ENCODE measurements at places on chromosomes 16 and 17.

GRCh38 chr17:73126716-73127473 is 34.4 kb upstream of the SLC39A11 start:
- no peak for DNase-seq

- peak; percentile 57 for DNase-seq
Measured at GRCh38 chr16:69338557-69339288, 641 bp downstream of the COG8 start.

DNA sequence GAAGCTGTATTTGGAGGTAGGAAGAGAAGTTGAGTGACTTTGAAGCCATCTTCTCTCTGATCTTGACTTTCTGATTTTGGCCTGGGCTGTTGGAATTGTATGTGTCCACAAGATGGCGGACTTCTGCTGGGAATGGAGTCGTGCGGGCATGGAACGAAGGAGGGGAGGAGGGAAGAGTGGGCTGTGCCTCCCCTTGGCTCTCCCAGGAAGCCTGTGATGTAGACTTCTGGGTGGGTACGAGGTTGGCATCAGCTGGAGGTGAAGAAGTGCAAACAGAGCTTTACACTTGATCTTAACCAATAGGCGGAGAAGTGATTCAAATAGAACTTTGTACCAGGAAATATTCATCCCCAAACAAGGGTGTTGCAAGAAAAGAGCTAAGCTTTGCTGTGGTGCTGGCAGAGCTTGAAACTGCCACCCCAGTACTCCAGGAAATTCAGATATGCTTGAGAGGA is 7.4 kb upstream of the TMEM220 start:
- peak; percentile 79 for DNase-seq

- no peak for DNase-seq
Measured at GRCh38 chr16:66690106-66690847, 6.3 kb downstream of the CMTM4 start.

DNA sequence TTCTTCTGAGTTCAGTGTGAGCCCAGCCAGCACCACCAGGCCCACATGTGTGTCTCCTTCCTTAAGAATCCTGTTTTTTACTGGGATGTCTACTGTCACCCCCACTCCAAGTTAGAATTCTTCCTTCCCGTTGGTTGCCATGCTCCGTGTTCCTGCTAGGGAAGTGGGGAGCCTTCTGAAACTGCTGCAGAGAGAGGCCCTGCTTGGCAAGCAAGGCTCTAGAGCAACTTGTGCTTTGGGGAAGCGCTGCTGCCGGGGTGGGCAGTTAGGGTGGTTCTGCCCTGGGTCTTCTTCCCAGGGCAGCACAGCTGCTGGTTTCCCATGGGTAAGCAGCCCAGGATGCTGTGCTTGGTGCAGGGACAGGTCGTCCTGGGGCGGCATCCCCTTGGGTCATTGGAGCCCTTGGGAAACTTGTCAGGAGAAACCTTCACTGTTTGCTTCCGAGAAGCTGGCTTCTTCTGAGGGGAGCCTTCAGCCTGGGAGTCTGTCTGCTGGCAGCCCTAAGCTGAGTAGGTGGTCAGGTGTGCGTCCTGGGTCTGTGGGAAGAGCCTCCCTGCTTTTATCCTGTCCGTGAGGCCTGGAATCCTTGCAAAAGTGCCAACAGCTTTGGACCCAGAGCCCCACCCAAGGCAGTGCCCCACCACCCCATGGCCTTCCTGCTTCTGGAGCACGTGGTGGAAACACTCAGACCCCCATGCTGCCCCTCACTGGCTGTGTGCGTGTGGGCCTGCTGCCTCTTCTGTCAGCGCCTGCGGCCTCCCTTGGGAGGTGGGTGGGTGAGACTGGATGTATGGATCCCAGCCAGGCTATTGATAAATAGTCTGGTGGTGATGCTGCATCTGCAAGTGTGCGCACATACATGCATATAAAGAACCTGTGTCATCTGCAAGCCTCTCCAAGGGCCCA is 71.8 kb downstream of the PLD6 start:
- no peak for DNase-seq

GRCh38 chr16:87133112-87133850 is 183.9 kb downstream of the C16orf95 start:
- no peak for DNase-seq

DNA sequence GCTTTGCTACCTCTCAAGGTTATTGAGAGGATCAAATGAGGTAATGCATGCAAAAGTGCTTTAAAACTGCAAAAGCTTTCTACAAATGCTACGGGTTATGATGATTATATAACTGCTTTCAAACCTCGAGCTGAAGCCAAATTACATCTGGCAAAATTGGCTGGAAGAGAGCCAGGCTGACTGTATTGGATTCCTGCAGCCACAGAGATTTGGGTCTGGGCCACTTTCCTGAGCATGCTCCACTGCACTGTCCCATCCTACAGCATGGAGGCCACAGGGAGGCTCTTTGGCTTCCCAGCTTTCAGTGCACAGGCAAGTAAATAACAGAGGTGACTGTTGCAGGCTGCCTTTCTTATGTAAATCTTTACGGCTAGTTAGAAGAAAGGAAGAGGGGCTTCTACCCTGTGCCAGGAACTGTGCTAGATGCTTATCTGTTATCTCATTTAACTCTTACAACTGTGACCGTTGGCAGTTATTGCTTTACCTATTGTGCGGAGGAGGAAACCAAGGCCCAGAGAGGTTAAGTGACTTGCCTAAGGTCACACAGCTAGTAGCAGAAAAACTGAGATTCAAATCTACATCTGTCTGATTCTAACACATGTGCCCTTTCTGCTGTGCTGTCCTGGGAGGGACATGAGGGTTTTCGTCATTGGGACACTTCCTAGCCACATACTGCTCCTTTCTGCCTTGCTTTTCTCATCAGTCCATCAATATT is 121.8 kb downstream of the SPACA3 start:
- DNase-seq = no peak

DNA sequence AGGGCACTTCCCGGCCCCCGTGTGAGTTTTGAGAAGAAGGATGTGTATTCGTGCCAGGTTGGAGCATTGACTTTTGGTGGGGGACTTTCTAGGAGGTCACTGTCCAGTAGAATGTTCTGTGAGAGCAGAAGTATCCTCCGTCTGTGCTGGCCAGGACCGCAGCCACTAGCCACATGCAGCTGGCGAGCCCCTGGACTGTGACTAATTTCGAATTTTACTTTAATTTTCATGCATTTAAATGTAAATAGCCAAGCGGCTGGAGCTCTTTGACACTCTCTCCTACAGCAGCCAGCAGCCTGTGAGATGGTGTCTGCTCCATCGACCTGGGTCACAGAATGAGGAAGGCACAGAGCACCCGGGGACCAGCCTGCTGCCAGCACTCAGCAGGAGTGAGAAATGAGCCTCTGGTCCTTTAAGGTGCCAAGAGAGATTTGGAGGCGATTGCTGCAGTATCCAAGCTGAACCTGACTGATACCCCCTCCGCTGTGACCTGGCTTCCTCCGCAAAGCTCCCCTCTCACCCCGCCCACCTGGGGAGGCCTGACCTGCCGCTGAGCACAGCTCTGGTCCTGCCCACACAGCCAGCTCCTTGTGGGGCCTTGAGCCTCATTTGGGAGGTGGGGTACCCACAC is 7.8 kb downstream of the ATP2A3 start:
- DNase-seq = no peak

GRCh38 chr17:17388657-17389496 is 85.7 kb downstream of the NT5M start:
- no peak for DNase-seq

GRCh38 chr17:30199600-30199999 is 35.9 kb downstream of the SLC6A4 start:
- no peak for DNase-seq

GRCh38 chr17:75344666-75345065 is 55.4 kb upstream of the SLC25A19 start:
- DNase-seq = no peak

DNA sequence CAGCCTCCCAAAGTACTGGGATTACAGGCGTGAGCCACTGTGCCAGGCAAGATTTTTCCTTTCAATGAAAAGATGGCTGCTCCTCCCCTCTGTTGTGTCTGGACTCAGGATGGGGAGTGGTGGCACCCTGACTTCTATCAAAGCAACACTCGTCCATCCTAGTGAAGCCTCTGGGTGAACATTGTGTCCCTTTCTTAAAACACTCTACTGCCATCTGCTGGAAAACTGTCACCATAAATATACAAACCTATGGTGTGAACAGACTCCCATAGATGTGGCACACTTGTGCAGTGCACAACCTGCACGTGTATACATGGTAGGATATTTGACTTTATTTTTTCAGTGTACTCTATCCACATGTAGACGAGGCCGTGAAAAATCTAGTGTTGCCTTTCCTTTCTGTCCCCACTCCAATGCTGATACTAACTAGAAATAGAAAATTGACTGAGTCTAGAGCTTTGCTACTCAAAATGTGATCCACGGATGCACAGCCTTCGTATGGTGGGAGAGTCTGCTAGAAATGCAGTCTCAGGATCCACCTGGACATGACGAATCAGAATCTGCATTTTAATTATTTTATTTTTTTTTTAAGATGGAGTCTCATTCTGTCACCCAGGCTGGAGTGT is 55.9 kb upstream of the PLCG2 start:
- no peak for DNase-seq

DNA sequence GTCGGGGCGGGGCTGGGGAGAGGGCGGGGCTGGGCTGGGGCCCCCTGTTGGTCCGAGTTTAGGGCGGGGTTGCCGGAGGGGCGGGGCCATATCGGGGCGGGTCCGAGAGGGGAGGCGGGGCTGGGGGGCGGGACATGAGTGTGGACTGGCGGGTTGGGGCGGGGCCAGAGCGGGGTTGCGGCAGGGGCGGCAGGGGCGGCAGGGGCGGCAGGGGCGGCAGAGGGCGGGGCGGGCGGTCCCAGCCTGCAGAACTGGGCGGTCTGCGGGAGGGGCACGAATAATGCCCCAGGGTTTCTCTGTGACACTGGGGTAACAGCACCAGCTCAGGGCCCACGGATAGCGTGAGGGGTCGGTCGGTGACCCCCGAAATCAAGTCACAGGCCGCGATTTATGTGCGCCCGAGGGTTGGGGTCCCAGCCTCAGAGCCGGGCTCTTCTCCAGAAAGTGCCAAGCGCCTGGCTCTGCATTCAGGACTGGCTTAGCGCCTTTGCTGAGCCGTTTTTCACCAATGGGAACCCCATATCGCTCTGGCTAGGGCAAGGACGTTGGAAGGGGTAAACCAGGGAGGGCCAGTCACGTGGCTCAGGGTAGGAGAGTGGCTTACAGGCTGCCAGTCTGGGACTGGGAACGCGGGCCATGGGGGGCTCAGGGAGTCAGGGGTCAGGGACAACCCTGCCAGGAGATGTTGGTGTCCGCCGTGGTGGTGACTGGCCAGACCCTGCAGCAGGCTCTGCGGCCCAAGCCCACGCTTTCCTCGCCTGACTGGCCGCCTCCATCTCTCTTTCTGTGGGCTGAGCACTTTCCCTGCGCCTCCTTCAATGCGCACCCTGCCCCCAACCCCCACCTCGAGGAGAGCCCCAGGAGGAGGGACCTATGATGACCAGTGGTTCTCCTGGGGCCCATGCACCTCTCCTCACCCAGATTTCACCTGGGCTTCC is 1.2 kb upstream of the METTL26 start:
- peak; percentile 93 for DNase-seq

GRCh38 chr17:60941028-60941427 is 263.4 kb downstream of the BCAS3 start:
- DNase-seq = no peak

- DNase-seq = no peak
Measured at GRCh38 chr16:87420026-87421002, 28.2 kb downstream of the MAP1LC3B start.

DNA sequence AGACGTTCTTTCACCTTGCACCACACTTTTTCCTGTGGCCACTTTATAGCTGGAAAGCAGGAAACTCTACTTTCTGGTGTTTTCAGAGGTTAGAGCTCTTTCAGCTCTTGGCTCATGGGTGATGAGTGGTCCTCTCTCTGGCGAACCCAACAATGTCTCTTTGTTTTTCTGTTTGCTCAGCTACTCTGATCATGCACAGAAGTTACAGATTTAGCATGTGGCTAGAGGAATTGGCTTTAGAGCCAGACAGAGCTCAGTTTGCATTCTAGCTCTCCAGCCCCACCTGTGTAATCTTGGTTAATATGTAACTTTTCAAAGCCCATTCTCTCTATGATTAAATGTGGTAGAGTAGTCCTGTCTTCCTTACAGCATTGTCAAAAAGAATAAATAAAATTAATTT is 225.2 kb downstream of the HAPSTR1 start:
- no peak for DNase-seq

DNA sequence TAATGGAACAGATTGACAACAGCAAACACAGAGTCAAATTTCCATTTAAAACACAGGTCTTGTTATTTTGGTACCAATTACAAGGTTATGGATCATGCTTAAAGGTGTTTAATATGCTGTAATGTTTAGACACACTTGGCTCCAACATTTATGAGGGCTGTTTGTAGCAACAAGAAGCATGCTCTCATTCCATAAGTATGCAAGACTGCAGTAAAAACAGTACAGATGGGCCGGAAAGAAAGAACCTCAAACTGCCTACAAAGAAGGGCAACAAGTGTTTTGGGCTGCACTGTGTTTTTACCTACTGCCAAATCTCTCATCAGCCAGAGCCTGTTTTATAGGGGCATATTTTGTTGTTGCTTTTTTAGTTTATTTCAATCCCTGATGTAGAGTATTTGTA is 100.5 kb upstream of the HS3ST3A1 start:
- DNase-seq = no peak

DNA sequence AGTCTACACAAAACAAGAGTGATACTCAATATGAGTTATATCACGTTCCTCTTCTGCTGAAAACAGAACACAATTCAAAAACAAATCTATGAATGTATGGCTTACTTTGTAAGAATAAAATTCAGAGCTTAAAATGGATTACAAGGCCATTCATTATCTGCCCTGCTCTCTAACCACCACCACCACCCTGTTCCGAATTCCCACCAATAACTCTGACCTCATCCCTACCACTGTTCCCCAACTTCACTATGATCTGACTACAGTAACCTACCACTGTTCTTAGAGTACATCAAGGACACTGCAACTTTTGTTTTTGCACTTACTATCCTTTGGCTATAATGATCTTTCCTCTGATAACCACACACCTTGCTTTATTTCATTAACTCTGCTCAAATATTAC is 21.3 kb downstream of the FBXL20 start:
- DNase-seq = no peak

- no peak for DNase-seq
Measured at GRCh38 chr16:9438991-9439390, 347.5 kb downstream of the HAPSTR1 start.

- no peak for DNase-seq
Measured at GRCh38 chr17:77273397-77274085, 132.8 kb downstream of the SEC14L1 start.

DNA sequence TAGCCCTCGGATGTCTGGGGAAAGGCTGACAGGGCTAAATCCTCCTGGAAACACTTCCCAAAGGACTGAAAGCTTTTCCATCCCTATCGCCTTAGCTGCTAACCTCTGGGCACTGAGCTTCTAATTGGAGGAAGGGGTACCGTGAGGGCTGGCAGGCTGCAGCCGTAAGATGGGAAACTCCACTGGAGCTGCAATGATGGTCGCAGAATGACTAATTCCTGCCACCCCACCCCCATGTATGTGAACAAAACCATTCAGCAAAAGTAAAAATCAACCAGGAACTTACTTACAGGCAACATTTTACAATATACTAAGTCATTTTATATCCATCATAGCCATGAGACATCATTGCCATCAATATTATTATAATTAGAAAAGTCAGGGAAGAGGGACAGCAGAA is 133.3 kb downstream of the ABCC12 start:
- no peak for DNase-seq

GRCh38 chr16:25198021-25198420 is 18.7 kb upstream of the AQP8 start:
- DNase-seq = no peak

Data from head of caudate nucleus (tissue), 42 donors.